Lower leg skin (tissue), 4 donors: ENCODE measurements at places on chromosomes 4 and X. TPM values are rescaled to one million over a fixed set of nuclear protein-coding genes. Genes with fewer than 3 reads are reported as not detected.

The ETNPPL gene
- total RNA-seq, result not detected

The GYG2 gene
- total RNA-seq, result 7.7 TPM

The SCML1 gene
- total RNA-seq, result 4.0 TPM

- DNase-seq, result no peak
Observed at GRCh38 chrX:129996120-129996519, 13.7 kb downstream of the BCORL1 start.

GRCh38 chrX:10233696-10234095, 76.9 kb downstream of the CLCN4 start:
- no peak for DNase-seq

The GLRB gene
- total RNA-seq, result 2.2 TPM

GRCh38 chr4:112277705-112278448, 7.8 kb downstream of the TIFA start:
- DNase-seq, result no peak

The FGF13 gene
- total RNA-seq, result 3.3 TPM

The ADRA2C gene
- total RNA-seq, result 8.0 TPM

GRCh38 chrX:30253257-30253656, 6.3 kb downstream of the MAGEB1 start:
- no peak for DNase-seq

DNA sequence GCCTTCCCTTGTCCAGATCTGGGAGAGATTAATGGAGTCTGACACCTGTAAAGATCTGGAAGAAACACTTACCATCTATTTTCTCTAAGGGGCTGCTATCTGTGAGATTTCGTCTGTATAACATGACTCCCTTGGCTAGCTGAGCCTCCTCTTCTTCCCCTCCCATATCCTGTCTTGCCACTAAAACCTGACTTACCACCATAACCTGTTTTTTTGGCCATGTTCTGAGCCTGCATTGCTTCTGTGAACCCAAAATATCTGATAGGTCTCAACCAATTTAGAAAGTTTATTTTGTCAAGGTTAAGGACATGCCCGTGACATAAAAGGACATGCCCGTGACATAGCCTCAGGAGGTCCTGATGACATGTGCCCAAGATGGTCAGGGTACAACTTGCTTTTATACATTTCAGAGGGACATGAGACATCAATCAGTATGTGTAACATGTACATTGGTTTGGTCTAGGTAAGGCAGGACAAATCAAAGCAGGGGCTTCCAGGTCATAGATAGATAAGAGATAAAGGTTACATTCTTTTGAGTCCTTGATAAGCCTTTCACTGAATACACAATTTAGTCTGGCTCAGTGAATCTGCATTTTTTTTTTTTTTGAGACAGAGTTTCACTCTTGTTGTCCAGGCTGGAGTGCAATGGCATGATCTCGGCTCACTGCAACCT, 11.4 kb downstream of the MGST2 start:
- DNase-seq, result peak; percentile 31

DNA sequence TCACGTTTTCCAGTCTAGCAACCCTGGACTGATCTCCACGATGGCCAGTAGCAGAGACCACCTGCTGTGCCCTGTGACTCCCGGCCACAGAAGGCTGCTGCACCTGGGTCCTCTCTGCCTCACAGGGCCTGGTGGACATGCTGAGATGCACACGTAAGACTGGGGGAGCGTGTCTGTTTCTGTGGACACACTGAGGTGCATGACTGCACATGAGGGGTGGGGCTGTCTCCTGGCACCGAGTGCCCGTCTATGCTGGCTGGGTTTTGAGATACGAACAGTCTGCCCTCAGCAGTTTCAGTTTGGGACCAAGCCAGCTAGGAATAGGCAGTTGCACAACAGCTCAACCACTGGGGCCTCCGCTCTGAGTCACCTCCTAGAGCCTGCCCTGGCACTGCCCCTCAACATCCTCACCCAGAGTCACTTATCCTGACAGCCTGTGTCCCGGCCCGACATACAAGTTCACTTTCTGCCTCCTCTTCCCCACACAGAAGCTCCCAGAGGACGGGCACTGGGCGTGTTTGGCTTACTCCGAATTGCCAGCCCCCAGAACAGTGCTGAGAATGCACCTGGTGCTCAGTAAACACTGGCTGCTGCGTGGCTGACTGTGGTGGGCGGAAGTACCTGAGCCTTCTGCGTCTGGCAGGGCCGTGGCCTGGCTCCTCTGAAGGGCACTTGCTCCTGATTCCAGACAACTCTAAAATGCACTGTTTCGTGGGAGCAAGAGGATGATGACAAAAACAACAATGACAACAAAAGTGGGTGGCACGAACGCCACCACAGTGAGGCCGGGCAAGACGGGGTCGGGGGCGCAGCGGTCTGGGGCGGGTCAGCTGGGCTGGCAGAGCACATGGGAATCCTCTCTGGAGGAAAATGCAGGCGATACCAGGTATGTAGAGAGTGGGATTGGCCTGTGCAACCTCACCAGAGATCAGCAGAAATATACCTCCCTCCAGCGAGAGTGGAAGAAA, 30.9 kb downstream of the RNF212 start:
- peak; percentile 82 for DNase-seq

DNA sequence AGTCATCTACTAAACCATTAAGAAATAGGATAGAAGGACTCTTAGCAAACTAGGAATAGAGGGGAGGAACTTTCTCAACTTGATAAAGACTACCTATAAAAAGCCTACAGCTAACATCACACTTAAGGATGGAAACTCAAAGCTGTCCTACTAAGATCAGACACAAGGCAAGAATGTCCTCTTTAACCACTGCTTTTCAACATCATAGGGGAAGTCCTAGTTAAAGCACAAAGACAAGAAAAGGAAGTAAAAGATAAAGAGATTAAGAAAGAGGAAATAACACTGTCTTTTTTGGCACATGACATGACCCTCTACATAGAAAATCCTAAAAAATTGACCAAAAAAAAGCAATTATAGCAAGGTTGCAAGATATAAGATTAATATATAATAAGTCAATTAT, 136.6 kb downstream of the FBXW7 start:
- DNase-seq, result no peak
